ENCODE measurements at places on chromosomes 2 and 18. TPM values are rescaled to one million over a fixed set of nuclear protein-coding genes. Genes with fewer than 3 reads are reported as not detected.

Gene SH2D6
- total RNA-seq = 0.81 TPM

Gene CXCR2
- total RNA-seq = 2.1 TPM

Gene KCNS3
- total RNA-seq = not detected

- no peak overlapping the region for H3K27ac ChIP-seq
- no peak overlapping the region for H3K4me3 ChIP-seq
- no peaks in the 10 kb centered on the region for H3K36me3 ChIP-seq
- DNase-seq = no peak
- no peaks in the 10 kb centered on the region for H3K27me3 ChIP-seq
- H3K4me1 ChIP-seq = no peaks in the 10 kb centered on the region
These were observed 501.8 kb downstream of the EIPR1 start for GRCh38 chr2:2875831-2876230.

GRCh38 chr2:45836316-45836715, 184.8 kb downstream of the PRKCE start:
- H3K27ac ChIP-seq = no peak overlapping the region
- H3K36me3 ChIP-seq = no peaks in the 10 kb centered on the region
- no peak overlapping the region for H3K4me3 ChIP-seq

GRCh38 chr2:54380670-54381069, 75.5 kb upstream of the SPTBN1 start:
- H3K27me3 ChIP-seq = peaks cover 27% of the 10 kb centered on the region
- H3K27ac ChIP-seq = no peak overlapping the region
- H3K4me3 ChIP-seq = no peak overlapping the region
- H3K4me1 ChIP-seq = no peaks in the 10 kb centered on the region
- no peak for DNase-seq

DNA sequence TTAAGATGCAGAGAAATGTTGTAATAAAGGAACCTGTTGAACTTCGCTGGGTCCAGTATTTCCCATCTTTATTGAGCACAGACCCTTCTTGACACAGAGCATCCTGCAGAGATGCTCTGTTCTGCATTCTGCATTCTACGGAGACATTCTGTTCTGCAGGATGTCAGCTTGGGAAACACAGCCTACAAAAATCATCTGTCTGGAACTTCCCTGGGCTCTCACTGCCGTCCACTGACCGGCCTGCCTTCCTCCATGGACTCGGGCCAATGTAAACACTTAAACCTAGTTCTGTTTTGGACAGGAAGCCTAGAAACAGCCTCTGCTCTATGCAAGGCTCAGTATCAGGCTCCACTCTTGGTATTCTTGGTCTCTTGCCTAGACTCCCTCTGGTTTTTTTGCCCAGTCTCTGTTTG, 90.0 kb upstream of the PPP1CB start:
- H3K36me3 ChIP-seq = no peaks in the 10 kb centered on the region
- no peak for DNase-seq
- H3K4me1 ChIP-seq = no peaks in the 10 kb centered on the region
- H3K27me3 ChIP-seq = no peaks in the 10 kb centered on the region
- no peak overlapping the region for H3K4me3 ChIP-seq

DNA sequence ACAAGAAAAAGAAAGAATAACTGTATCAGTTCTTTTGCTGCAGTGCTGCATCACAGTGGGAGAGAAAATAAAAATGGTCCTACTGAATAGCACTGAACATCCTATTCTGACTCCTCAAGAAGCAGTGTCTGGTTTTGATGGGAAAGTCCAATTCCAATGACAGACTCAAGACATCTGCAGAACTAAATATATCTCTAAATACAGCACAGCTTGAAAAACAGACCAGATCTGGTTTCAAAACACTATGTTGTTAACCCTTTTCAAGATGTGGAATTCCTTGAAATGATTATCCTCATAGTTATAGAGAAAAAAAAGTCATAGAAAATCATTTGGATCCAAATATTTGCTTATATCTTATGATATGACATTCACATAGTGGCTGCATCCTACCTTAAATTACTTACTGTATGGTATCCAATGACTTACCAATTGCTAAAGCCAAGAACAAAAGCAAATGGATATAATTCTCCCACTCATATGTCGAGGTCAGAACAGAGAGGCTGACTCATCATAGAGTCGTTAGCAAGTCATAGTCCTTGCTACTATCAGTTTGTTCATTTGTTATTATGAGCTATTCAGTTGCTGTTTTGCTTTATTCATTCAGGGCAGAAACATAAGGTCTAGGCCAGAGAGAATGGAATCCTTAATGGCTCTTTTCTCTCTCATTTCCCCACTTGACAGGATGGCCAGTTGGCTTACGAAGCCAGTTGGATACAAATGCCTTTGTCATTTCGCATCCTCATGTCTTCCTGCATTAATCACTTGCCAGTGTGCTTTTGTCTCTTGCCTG, 62.5 kb upstream of the ACVR2A start:
- H3K4me1 ChIP-seq = peaks cover 5% of the 10 kb centered on the region
- no peak overlapping the region for H3K4me3 ChIP-seq
- no peak overlapping the region for H3K27ac ChIP-seq

All from natural killer cell treated with Interleukin-12 subunit alpha and Interleukin-12 subunit beta and Interleukin-15 and Interleukin-18, amount 100 ng/mL, for 72 hours (primary cell).